ENCODE measurements at places on chromosomes 2 and 18.

- DNase-seq: no peak
These were observed 1.3 kb downstream of the CYTIP start for GRCh38 chr2:157442636-157443035.

DNA sequence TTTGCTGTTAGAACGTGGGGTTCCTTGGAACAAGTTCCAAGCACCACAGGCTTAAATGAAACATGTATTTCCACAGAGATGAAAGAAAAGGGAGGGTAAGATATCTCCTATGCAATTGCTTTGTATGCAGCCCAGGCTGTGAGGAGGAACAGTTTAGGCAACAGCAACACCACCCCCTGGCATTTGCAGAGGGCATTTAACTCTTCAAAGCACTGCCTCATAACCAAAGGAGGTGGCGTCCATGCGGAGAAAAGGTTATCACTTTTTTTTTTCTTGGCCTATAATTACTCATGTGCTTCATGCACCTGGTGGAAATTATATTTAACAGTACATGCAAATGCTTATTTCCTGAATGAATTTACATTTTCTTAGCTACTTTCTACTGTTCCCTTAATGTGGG lies 286.0 kb downstream of the LPIN1 start:
- no peak for DNase-seq

DNA sequence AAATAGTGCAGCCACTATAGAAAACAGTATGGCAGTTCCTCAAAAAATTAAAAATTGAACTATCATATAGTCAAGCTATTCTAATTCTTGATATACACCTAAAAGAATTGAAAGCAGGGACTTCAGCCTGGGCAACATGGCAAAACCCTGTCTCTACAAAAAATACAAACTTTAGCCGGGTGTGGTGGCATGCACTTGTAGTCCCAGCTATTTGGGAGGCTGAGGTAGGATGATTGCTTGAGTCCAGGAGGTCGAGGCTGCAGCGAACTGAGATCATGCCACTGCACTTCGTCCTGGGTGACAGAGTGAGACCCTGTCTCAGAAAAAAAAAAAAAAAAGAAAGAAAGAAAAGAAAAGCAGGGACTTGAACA lies 279.5 kb upstream of the STON1 start:
- DNase-seq: no peak

DNA sequence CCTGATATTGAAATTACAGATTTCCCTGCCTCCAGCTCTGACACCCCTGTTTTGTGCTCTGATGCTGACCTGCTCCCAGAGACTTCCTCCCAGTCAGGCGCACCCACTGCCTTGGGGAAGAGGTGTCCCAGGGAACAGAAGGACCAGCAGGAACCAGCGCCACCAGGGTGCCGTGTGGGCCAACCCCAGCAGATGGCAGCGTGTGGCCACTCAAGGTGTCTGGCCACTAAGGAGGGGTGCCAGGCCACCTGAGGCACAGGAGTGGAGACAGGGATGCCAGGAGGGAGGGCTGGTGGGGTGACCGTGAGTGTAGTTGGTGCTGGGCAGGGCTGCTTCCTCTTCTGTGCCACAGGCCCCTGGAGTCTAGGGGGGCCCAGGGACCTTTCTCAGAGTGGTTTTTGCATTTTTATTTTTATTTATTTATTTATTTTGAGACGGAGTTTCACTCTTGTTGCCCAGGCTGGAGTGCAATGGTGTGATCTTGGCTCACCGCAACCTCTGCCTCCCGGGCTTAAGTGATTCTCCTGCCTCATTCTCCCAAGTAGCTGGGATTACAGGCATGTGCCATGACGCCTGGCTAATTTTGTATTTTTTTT lies 56.0 kb downstream of the TEX44 start:
- DNase-seq: no peak

DNA sequence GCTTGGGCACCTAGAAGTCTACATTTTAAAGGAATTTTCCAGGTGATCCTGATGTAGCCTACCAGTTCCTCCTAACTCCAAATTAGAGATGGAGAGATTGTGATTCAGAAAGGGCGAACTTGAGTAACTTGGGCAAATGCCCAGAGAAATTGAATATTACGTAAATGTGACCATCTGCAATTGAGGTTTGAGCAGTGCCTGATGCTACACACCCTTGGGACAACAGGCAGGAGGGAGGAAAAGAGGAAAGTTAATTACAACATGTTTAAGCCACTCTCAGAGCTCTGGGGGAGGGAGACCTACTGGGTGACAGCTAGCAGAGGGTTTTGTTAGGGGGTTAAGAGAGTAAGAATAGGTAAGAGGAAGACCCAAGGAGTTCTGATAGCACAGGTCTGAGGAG lies 208.9 kb downstream of the LPIN1 start:
- DNase-seq: no peak

GRCh38 chr2:98903064-98903355 lies 33.0 kb downstream of the CRACDL start:
- no peak for DNase-seq

- DNase-seq: no peak
These were observed 1.1 kb downstream of the MREG start for GRCh38 chr2:216012133-216012829.

DNA sequence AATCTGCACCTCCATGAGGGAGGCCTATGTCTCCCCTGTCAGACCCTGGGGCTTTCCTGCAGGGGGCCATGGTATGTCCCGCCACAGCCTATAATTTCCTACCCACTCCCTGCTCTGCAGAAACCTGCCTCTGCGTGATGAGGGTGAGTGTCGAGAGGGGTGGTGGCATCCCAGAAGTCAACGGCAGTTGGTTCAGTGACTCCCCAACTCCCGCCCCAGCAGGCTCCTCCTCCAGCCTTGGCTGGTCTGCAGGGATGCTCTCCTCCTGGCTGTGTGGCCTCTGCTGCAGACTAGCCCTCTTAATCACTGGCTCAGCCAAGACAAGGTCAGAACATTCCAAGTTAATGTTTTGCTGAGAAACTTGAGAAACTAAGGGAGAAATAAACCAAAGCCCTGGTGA lies 13.3 kb downstream of the CELF4 start:
- DNase-seq: no peak

GRCh38 chr2:147464737-147465357 lies 380.0 kb upstream of the ACVR2A start:
- no peak for DNase-seq

GRCh38 chr18:35029103-35029502 lies 12.1 kb upstream of the MAPRE2 start:
- no peak for DNase-seq

DNA sequence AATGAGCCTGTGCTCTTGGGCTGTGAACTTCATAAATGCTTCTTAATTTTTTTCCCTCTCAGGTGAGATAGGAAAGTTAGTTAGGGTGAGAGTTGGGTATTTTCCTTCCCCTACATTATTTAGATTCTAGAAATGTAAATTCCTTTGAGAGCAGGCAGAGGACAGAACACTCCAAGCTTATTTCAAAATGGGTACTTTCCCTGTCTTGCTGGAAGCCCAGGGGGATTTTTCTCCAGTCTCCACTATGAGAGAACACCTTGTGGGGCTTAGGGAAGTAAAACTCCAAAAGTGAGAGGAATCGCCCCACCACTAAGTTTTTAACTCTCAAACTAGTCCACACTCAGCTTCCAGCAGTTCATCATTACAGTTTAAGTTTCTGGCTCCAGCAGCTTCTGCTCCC lies 253.2 kb upstream of the CTAGE1 start:
- no peak for DNase-seq

GRCh38 chr2:102983786-102984185 lies 222.0 kb downstream of the TMEM182 start:
- no peak for DNase-seq

GRCh38 chr2:17544256-17544655 lies 3.8 kb downstream of the VSNL1 start:
- no peak for DNase-seq

DNA sequence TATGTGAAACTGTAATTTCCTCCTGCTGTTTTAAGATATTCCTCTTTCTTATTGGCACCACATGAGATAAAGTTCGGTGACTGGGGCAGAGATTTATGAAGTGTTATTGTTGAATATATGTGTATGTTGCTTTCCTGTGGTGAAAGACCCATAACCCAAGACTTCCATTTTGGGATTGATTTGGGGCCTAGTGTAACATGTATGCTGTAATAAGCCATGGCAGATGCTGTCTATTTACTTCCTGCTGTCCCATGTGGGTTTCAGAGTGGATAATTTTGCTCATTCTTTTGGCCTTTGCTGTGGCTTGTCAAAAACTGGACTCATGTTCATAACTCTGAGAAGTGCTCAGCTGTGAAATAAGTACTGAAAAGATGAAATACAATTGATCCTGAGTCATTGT lies 10.8 kb upstream of the MYO1B start:
- DNase-seq: no peak

GRCh38 chr18:51789871-51790270 lies 550.1 kb upstream of the DCC start:
- DNase-seq: no peak

GRCh38 chr2:114373591-114373990 lies 68.8 kb upstream of the DPP10 start:
- no peak for DNase-seq

GRCh38 chr2:27664154-27664574 lies 475 bp downstream of the SLC4A1AP start:
- no peak for DNase-seq

DNA sequence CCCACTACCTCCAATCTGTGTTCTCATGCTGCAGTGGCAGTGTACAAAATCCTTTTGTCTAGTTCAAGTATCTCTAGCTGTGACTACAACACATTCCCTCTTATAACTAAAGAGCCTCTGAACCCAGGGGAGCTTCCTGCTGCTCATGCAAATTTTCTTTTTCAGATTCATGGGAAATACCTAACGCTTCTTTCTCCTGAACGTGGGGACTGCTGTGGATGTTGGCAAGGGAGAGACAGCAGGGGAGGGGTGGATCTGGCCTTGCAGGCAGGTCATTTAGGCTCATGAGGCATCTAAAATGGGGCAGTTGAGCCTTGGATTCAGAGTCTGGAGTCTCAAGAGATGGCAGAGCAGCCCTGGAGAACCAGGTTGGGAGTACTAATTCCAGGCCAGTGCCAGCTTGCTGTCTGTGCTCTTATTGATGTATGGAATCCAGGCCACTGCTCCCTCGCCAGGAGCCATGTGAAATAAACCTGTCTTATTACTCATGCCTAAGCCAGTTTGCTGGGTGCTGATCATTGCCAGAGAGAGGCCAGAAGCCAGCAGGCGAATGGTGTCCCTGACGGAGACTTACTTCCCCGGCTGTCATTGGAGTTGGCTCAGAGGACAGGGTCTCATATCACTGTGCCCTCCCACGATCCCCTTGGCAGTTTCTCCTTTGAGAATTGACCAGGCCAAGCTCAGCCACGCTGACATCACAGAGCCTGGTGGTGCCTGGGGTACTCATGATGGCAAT lies 29.2 kb upstream of the TNP1 start:
- DNase-seq: no peak

- DNase-seq: no peak
These were observed 71.7 kb downstream of the HS1BP3 start for GRCh38 chr2:20578895-20579825.

DNA sequence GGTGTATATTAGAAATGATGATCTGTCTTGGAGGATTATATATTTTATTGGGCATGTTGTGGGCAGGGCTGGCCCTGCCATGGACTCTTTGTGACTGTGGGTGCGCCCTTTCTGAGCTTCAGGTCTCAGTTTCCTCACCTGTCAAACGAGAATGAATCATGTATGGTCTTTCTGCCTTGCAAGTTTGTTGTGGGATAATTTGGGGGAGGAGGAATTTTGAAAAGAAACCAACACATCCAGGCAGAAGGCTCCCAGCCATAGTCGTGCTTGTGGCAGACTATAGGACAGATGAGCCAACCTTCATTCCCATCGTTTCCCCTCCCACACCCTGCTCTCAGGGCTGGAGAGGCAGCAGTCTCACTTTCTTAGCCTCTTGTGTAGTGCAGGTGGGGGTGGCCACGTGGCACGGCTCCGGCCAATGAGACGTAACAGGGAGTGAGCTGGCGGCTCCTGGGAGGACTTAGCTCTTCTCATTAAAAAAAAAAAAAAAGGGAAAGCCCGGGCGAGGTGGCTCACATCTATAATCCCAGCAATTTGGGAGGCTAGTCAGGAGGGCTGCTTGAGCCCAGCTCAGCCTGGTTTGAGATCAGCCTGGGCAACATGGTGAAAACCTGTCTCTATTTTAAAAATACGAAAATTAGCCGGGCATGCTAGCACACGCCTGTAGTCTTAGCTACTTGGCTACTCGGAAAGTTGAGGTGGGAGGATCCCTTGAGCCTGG lies 63.1 kb downstream of the RHOB start:
- no peak for DNase-seq

- DNase-seq: no peak
These were observed 49.0 kb downstream of the PRKCE start for GRCh38 chr2:45700407-45701013.

DNA sequence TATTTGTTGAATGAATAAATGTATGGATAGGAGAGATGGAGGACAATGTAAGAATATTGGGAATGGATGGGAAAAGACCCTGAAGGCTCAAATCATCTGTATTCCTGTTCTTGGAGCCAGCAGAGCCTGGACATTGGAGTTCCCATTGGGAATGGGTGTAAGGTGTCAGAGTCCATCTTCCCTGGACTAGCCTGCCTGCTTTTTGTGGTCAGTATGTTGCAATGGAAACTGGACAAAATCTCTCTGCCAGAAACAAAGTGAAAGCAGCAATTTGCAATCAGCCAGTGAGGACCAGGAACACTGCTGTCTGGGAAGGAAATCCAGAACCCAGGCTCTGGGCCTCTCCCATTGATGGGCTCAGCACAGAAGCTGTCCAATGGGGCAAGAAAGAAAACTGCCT lies 83.5 kb upstream of the SKOR2 start:
- DNase-seq: no peak

- no peak for DNase-seq
These were observed 34.6 kb upstream of the C2orf15 start for GRCh38 chr2:99106913-99107312.

DNA sequence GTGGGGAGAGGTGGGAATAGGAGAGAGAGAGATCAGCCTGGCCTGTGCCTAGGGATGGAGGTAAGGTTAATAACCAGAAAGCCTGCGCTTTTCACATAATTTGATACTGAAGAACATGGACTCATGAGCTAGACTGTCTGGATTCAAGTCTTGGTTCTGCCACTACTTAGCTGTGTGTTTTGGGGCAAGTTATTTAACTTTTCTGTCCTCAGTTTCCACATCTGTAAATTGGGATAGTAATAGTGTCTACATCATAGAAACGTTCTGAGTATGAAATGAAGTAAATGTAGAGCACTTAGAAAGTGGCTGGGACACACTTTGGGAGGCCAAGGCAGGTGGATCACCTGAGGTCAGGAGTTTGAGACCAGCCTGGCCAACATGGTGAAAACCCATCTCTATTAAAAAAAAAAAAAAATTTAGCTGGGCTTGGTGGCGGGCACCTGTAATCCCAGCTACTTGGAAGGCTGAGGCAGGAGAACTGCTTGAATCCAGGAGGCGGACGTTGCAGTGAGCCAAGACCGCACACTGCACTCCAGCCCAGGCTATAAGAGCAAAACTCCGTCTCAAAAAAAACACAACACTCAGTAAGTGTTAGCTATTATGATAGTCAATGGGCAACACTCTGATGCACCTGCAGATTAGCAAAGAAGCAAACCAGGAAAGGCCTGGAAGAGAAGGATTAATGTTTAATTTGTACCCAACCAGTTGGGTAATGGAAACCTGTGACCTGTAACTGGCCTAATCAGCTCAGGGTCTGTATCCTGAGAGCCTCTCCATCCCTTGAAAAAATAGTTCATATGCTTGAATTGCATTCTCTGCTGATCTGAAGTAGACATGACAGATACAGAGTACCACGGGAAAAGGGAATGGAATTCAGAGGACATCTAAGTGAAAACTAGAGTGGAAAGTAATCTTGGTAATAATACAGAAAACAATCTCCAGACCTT lies 6.8 kb downstream of the GALM start:
- no peak for DNase-seq

All from stimulated activated CD8-positive, alpha-beta memory T cell treated with anti-CD3 and anti-CD28 coated beads, Interleukin-2, amount 100 ng/mL, for 1 hour (primary cell).